Left renal pelvis (tissue), 4 donors: ENCODE measurements at places on chromosomes 2 and 18.

- no peak for DNase-seq
Observed at GRCh38 chr2:42933824-42934254, 141.5 kb upstream of the HAAO start.

GRCh38 chr2:193476171-193476800, 1281.6 kb upstream of the TMEFF2 start:
- no peak for DNase-seq

DNA sequence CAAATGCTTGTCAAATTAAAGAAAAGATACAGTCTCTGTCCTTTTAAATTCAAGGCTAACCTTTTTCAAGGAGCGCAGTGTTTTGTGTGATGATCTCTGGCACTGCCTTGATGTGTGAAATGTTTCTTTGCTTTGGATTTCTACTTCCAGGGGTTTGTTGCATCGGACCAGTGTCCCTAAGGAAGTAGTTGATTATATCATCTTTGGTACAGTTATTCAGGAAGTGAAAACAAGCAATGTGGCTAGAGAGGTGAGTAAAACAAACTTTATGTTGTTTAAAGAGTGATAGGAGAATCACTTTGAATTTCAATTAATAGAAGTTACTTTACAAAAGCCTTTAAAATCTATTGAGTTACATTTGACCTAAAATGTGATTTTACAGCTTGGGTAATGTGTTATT, 28.8 kb downstream of the HADHB start:
- no peak for DNase-seq

DNA sequence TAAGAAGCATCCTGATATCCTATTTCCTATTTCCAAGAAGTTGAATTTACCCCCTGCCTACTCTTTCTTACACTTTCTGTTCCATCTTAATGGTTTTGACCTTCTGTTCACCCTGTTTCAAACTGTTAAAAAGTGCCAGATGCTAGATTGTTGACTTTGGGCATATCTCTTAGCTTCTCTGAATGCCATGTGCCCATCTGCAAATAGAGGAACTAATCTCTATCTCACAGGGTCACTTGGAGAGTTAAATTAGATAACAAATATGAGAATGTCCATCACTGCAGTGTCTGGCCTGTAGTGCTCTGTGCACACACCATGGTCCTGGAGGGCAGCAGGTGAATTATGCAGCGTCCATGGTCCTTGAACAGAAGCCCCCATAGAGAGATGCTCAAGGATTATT, 83.8 kb downstream of the LRATD1 start:
- no peak for DNase-seq

DNA sequence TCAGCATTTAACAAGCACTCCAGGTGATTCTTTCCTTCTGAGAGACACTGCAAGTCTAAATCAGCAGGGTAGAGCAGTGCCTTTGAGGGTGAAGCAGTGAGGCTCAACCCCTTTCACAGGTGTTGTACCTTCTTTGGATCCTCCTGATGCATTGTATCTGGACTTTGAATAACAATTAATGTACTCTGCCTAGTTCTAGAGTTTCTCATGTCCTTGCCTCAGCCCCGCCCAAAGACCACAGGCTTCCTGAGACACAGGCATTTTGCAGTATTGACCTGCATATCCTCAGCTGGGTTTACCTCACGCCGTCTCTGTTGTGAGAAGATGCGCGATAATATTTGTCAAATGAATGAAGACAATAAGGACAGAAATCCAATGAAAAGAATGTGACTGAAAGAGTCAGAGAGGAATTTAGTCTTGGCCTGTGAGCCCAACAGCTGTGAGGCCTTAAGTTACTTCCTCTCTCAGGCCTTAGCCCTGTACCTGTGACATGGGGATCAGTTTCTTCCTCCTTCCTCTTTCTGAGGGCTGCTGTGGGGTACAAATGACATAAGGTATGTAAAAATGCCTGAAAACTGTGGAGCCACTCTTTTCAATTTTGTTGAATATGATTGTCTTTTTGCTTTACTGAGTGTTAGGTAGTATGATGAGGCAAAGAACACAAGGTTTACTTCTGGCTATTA, 43.7 kb downstream of the WIPF1 start:
- DNase-seq = no peak

DNA sequence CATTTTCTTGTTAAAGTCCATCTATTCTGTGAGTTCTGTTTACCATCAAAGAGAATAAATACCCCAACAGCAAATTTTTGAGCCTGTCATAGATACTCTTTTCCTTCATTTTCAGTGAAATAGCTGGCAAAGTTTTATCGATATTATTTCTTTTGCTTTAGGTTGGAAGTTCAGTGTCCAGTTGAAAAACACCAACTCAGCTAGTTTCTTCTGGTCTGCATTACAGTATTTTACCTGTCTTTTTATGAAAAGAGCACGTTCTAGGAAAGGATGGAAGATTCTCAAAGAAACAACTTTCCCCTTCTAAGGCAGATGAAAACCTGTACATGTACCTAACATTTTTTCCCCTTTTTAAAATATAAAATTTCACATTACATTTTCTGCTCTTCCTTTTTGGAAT, 80.4 kb upstream of the PROKR1 start:
- DNase-seq = no peak

DNA sequence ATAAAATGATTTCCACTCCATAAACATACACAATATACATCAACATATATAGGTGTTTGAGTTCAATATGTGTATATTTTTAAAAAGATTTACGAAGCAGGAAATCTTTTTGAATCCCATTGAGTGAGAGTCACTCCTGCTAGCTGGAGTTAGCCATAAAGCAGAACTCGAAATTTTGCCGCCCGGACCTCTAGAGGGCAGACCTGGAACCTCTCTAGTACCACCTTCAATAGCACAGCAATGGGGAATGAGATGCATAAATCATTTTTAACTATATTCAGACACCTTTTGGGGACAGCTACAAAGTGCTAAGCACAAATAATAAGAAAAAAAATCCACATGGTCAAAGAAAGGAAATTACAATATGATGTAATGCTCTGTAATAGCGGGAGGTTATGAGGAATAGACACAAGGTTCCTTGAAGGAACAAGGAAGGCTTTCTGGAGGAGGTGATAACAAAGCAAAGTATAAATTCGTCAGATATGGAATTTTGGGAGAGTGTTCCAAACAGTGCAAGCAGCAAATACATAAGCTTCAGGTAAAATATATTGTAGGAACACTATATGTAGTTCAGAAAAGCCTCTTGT, 533.4 kb downstream of the ERBB4 start:
- no peak for DNase-seq

GRCh38 chr18:4035521-4035920, 419.6 kb downstream of the DLGAP1 start:
- DNase-seq = no peak

GRCh38 chr18:79405781-79406575, 10.2 kb downstream of the NFATC1 start:
- no peak for DNase-seq

DNA sequence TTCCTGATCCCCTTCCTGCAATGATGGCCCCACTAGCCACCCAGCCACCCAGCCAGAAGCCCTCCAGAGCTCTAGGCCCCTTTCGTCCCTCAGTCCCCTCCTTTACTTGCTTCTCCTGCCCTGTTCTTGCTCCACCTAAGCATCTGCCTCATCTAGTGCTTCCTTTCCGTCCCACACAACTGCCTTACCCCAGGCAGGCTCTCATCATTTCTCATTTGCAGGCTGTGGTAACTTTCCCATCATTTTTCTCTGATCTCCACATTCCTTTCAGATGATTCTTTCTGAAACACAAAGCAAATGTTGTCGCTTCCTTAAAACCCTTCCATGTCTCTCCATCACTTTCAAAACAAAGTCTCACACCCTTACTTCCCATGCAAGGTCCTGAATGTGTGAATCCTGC, 459.8 kb downstream of the METTL4 start:
- no peak for DNase-seq

DNA sequence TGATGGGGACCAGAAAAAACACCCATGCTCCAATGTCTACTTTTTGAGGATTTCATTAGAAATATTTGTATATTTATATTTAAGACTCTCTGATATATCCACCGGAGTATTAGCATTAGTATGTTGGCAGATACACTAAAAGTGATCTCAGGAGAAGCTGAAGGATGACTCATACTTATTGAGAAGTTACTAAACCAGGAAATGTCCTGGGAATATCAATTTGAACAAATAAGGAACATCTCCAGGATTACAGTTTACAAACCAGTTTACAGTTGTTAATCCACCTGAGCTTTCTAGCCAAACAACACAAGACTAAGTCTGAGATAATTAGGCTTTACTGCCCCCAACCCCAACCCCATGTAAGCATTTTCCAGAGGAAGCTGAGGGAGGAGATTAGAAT, 16.1 kb upstream of the DPP4 start:
- no peak for DNase-seq
